ENCODE measurements at places on chromosomes 5 and 9.

DNA sequence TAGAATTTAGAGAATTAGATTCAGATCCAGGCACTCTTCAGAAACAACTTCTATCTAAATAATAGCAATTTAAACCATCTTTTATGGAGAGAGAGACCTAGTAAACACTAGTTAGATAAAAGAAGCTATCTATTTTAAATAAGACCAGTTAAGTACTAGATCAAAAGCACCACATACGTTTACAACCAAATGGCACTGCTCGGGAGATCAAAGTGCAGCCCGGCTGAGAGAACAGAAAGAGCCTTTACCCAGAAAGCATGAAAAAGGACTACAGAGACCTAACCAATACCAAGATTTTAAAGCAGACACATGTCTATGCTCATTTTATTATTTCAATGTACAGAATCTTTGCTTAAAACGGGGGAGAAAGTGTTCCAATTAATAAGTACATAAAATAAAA is 30.8 kb downstream of the LIX1 start:
- no peak for DNase-seq

DNA sequence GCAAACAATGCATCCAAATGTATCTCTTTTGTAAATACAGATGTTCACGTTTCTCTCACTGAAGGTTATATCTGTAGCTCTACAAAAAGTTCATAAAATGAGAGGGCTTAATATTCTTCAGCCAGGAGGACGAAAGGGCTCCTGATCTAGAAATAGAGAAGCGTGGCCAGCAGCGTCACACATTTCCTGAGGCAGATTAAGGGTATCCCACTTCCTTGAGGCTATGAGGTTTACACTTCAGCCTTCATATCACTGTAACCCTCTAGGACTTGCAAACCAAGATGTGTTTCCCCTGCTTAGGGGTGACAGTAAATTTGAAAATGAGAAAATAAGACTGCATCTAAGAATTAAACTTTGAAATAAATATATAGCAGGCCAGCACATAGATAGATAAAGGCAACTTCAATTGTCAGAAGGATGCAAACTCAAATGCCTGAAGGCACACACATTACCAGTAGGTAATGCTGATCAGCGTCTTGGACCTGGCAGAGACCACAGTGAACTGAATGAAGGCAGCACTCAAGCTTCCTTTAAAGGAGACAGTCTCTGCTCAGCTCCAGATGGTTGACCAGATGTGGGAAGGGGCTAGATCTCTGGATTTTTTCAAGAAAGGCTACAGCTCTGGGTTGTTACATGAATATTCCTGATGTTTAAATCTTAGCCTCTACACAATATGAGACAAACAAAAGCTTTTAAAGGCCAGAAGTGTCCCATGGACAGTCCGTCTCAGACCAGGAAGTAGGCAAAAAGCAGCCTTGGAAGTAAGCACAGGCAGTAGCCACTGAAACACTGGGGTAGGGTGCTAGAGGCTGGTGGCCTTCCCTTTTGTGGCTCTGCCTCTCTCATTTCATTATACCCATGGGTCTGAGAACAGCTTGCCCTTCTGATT is 197.7 kb downstream of the MCTP1 start:
- no peak for DNase-seq

DNA sequence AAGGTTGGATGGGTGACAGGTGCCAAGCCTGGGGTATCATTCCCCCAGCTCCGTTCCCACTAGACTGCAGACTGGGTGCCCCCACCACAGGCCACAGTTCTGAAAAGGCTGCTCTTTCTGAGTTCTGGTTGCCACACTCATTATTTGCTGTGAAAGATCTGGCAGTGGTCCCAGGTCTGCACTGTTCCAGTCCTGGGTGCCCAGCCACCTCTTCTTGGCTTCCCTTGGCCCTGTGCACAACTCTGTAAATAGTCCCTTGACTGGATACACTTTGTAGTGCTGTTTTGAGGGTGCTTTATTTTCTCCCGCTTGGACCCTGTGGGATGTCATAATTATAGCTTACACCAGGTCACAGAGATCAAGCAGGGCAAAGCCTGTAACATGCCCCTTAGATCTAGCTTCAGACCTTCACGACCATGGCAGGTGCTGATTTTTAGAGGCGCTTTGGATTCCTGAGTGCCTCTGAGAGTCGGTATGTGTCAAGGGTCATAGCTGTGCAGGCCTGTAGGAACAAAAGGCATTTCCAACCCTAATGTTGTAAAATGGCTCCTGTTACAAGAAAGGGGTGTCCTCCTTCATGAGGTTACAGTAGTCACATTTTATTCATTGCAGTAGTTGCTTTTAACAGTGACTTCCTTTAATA is 344.9 kb downstream of the ICE1 start:
- DNase-seq = no peak

GRCh38 chr5:159908591-159908940 is 7.7 kb upstream of the ADRA1B start:
- no peak for DNase-seq

DNA sequence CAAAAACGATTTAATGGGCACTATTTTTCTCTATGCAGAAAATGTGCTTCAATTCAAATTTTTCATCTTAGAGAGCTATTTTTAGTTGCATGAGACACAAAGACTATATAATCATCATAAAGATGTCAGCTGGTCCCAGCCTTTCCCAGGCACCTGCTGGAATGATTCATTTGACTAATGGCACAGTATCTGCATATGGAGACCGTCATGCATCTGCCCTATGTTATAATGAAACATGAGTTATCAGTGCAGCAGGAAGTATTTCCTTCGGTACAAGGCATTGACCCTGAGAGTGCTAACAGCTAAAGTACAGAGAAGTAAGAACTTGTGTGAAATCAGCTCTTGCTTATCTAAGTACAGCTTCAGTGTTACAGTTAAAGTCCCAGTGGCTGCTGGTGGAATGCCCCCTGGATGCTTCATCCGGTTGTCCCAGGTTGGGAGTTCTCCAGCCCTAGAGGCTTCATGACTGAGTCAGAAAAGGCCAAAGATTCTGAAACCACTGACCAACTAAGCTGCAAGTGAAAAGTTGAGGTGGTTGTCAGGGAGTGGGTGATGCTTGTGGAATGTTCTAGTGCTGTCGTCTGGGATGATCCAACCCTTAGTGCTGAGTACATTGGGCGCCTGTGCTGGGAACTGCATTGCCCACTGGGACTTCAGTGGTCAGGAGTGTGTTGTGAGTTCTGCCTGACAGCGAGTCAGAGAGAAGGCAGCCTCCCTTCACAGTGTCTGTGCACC is 57.2 kb downstream of the MTRR start:
- no peak for DNase-seq

- DNase-seq = no peak
Observed at GRCh38 chr5:136057401-136058038, 28.7 kb downstream of the TGFBI start.

GRCh38 chr9:114397219-114397847 is 9.6 kb upstream of the AKNA start:
- no peak for DNase-seq

GRCh38 chr5:6545770-6546690 is 86.8 kb downstream of the NSUN2 start:
- DNase-seq = no peak

GRCh38 chr5:61311056-61311610 is 20.9 kb upstream of the ZSWIM6 start:
- no peak for DNase-seq

GRCh38 chr9:5622016-5622415 is 6.9 kb upstream of the RIC1 start:
- DNase-seq = no peak

- no peak for DNase-seq
Observed at GRCh38 chr5:133278317-133278716, 226.5 kb downstream of the HSPA4 start.

- no peak for DNase-seq
Observed at GRCh38 chr9:11356067-11356466, 743.3 kb upstream of the PTPRD start.

DNA sequence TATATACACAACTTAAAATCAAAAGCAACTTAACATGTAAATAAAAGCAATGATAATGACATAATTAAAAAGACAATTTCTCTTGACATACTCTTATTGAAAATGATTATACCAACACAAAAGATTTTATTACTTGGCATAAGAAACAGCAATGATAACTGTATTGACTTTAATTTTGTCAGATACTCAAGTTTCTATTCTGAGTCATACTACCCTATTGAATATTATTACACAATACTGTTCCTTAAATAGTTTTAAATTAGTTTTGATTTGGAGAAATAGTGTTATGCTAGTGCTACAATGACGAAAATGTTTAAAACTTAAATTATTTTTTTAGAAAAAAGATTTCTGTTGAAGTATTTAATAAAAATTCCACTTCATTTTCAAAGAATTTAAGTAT is 1319.3 kb upstream of the C9orf72 start:
- DNase-seq = no peak

GRCh38 chr5:54323495-54323894 is 13.1 kb upstream of the ARL15 start:
- no peak for DNase-seq

DNA sequence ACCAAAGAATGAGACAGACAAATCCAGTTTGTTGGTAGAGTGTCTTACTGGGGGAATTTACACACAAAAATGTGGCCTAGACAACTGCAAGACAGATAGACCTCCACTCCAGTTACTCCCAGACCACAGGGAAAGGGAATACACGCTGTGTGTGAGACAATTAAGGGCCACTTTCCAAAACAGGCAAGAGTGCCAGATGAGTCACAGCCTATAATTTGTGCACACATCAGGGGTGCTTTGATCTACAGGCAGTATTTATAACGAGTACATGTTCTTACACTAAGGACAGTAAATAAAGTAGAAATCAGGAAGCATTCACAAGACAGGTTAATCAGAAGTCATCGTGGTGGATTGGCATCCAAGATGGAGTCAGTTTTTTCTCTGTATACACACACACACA is 114.8 kb downstream of the ZNF622 start:
- DNase-seq = no peak

DNA sequence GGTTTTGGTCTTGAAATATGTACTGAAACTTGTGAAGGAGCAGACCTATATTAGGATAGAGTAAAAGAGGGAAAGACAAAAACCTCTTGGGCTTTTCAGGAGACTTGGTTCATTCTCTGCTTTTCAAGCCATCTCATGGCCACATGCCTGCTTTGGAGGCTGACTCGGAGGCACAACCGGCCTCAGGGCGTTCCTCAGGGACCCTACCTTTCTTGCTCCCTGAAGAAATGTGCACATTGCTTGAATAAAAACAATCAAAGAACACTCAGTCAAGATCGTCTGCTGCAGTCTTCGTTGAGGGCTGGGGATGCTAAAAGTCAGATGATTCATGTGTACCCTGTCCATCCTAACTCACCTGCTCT is 994 bp downstream of the IRGM start:
- DNase-seq = no peak

DNA sequence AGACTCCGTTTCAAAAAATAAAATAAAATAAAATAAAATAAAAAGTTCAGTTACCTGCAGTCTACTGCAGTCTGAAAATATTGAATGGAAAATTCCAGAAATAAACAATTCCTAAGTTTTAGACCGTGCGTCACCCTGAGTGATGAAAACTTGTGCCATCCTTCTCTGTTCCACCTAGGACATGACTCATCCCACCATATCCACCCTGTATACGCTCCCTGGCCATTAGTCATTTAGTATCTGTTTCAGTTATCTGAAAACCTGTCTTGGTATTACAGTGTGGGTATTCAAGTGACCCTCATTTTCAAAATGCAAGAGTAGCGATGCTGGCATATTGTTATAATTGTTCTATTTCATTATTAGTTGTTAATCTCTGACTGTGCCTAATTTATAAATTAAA is 51.8 kb upstream of the TEX48 start:
- no peak for DNase-seq

DNA sequence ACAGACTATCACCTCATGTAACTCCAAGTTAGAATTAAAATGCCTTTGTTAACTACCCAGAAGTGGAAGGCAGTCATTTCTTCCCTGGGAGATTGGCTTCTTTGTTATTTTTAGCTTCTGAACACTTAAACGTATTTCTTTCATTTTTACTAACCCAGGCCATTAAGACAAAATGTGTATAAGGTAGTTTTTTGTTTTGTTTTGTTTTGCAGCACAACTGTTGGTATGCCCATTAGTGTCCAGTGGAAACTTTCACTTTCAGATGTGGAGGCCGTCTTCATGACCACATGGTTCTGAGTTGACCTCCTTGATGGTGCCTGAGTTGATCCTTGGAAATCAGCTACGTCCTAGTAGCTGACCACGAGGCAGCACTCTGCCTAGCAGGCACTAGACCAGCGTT is 264.6 kb upstream of the ZNF608 start:
- no peak for DNase-seq

DNA sequence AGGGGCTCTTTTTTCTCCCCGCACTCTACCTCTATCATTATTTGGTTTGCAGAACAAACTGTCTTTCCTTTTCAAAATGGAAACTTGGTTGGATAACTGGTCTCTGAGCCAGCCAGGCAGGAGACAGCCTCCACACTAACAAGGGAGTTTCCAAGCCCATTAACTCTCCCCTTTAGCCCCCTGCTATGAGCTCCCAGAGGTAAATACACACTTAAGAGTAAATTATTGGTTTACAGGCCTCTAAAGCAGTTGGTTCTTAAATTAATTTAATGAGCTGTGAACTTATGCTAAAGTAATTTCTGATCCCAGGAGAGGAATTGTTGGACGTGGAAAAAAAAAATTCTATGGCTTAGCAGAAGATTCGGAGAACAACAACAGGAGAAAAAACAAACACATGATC is 30.3 kb downstream of the EPB41L4A start:
- DNase-seq = no peak

DNA sequence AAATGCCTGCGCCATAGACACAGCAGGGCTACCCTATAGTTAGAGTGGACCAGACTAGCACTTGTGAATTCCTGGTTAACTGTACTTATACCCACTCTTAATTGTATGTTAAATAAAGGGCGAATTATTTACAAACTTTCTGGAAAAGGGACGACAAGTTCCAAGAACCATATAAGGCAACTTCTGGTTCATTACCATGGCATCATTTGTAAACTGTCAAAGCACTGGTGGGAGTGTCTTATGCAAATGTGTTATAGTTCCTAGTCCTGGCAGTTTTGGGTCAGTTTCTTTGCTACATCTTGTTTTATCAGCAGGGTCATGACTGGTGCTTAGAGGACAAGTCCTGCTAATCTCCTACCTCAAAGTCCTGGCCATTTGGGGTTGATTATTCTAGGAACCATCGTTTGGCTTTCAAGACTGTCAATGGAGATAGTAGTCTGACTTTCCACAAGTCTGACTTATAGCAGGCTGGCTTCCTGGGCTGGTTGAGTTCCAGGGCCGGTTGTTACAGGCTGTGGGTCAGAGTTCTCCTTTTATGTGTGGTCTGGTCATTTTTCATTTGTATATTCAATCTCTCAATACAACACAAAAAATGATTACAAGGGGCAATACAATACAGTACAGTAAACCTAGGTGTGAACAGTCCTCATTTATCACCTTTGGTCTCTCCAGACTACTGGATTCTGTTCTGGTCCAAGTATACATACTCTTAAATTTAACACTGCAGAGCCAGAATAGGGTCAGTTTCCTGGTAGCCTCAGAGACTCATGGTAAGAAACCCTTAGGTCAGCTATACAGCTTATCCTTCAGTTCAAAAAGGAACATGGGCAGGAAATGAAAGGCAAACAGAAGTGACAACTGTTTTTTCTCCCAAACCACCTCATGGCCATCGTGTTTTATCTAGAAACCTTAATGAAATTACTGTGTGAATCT is 8.3 kb upstream of the CFAP95 start:
- DNase-seq = no peak

All from stimulated activated CD4-positive, alpha-beta T cell treated with anti-CD3 and anti-CD28 coated beads, Interleukin-2, amount 100 ng/mL, for 24 hours (primary cell).